ENCODE measurements at places on chromosomes 5 and 9. TPM values are rescaled to one million over a fixed set of nuclear protein-coding genes. Genes with fewer than 3 reads are reported as not detected.

Gene HTR4
- total RNA-seq, result not detected

Gene PLPP6
- total RNA-seq, result 11.8 TPM

Gene LAMC3
- 1.1 TPM for total RNA-seq

Gene GLRA1
- total RNA-seq, result not detected

Gene MLANA
- total RNA-seq, result not detected

Measured in A549 treated with DMSO at 1 μM for 4 hours (cell line).